CD8-positive, alpha-beta memory T cell (primary cell): ENCODE measurements at places on chromosomes 12 and 14.

- peak; percentile 80 for DNase-seq
Observed at GRCh38 chr12:105330283-105330930, at the start of gene C12orf75. Gene C12orf75, plus strand, starts transcription at chr12:105330691. Its CDS starts 201 bp downstream, at chr12:105330892.

DNA sequence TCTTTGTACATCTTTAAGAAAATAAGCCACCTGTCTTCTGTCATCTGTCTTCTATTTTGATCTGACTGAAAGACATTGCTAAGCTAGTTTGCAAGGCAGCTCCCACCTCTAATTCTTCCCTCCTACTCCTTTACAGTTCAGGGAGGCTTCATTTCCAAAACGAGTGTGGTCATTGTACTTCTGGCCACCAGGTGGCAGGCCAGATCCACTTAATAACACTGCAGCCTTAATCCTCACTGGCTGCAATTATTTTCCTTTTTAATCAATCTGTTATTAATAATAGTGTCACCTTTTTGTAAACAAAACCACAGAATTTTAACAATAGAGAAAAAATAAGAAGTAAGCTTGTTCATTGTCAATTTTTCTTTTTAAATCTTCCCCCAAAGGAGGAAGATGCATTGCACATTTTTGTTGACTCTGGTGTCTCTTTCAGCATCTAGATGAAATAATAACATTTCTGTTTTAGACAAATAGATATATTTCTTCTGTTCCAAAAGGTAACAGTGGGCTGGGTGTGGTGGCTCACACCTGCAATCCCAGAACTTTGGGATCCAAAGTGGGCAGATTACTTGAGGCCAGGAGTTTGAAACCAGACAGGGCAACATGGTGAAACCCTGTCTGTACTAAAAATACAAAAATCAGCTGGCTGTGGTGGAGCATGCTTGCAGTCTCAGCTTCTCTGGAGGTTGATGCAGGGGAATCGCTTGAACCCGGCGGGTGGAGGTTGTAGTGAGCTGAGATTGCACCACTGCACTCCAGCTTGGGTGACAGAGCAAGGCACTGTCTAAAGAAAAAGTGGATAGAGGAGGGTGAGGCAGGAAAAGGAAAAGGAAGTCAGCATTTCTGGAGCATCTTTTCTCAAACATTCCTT is 23.3 kb downstream of the GABARAPL1 start:
- DNase-seq: peak; percentile 63

- no peak for DNase-seq
Observed at GRCh38 chr12:62261876-62262517, 1.8 kb downstream of the USP15 start.

- DNase-seq: no peak
Observed at GRCh38 chr14:35155962-35156361, 33.6 kb downstream of the PRORP start.

- no peak for DNase-seq
Observed at GRCh38 chr12:54306925-54307741, 6.3 kb upstream of the NFE2 start.

GRCh38 chr14:62557416-62557815 is 487.8 kb downstream of the KCNH5 start:
- no peak for DNase-seq
